ENCODE measurements at places on chromosomes 2 and 18.

DNA sequence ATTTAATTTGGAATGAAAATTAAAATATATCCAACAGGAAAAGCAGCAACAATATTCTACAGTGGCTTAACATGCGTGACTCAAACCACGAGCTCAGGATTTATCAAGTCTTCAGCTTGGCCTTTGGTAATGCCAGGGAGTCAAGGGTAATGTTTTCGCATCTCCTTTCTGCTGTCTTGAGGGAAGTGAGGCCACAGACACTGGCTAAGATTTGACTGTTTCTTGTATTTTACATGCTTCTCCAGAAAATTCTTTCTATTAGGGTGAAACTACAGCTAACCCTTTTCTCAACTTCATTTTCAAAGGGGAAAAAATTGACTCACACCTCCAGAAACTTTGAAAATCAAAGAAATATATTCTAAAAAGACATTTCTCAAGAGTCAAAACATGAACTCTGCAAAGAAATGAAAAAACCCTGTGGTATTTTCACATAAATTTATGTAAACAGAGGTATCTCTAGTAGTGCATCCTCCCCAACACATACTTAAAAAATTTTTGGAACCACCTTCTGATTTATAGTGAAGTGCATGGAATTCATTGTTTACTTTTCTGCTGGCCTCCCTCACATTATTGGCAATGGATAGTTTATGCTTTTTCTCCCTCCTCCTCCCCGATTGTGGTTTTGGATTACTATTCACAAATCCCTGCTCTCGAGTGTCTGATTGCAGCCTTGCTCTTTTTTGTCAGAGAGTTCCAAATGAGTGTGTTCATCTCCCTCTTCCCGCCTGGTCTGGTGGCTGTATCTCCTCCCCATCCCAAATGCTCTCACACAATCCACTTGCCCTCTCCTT, 48.7 kb downstream of the DPP4 start:
- DNase-seq: no peak

DNA sequence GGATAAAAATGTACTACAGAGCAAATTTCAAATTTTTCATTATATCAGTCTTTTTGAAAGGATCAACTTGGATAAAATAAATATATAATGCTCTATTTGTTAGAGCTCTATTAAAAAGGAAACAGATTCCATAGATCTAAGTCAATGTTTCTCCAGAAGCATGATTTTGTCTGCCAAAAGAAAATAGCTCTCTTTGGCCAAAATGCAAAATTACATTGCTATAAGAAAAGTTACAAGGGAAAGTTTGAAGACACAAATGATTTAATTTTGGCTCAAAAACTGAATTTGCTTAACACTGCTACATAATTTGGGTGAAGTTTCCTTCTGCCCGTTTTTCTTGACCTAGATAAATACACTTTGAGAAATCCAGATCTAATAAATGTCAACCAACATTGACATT, 15.7 kb downstream of the C2orf69 start:
- no peak for DNase-seq

- no peak for DNase-seq
Measured at GRCh38 chr2:227052879-227053278, 111.1 kb downstream of the COL4A4 start.

DNA sequence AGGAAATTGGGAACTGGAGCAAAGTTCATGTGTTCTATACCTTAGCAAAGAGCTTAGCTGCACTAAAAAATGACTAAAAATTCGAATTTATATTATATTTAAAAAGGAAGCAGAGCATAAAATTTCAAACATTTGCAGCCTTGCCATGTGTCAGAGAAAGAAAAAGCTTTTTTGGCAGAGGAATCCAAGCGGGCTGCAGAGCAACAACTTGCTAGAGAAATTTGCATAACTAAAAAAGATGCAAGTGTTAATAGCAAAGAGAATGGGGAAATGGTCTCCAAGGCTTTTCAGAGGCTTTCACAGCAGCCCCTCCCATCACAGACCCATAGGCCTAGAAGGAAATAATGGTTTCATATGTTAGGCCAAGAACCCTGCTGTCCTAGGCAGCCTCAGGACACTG, 1315.9 kb downstream of the DSC3 start:
- DNase-seq: no peak

- no peak for DNase-seq
Measured at GRCh38 chr2:211407076-211407475, 850.7 kb downstream of the CPS1 start.

DNA sequence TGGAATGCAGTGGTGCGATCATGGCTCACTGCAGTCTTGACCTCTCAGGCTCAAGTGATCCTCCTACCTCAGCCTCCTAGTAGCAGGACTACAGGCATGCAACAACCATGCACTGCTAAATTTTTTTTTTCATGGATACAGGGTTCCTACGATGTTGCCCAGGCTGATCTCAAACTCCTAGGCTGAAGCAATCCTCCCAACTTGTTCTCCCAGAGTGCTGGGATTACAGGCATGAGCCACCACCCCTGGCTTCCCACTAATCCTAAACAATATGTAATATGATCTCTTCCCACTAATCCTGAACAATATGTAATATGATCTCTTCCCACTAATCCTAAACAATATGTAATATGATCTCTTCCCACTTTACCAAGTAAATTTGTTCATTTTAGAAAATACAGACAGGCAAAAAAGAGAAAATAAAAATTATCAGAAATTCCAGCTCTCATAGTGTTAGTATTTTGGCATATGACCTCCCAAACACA, 33.7 kb upstream of the C18orf32 start:
- no peak for DNase-seq

- no peak for DNase-seq
Measured at GRCh38 chr2:217219164-217219520, 359.3 kb upstream of the TNP1 start.

- DNase-seq: no peak
Measured at GRCh38 chr2:227324642-227324994, 433 bp upstream of the MFF start.

GRCh38 chr2:68917034-68917718, 35.5 kb downstream of the GKN2 start:
- DNase-seq: no peak

GRCh38 chr2:27021253-27022049, 11.3 kb upstream of the TMEM214 start:
- DNase-seq: no peak

DNA sequence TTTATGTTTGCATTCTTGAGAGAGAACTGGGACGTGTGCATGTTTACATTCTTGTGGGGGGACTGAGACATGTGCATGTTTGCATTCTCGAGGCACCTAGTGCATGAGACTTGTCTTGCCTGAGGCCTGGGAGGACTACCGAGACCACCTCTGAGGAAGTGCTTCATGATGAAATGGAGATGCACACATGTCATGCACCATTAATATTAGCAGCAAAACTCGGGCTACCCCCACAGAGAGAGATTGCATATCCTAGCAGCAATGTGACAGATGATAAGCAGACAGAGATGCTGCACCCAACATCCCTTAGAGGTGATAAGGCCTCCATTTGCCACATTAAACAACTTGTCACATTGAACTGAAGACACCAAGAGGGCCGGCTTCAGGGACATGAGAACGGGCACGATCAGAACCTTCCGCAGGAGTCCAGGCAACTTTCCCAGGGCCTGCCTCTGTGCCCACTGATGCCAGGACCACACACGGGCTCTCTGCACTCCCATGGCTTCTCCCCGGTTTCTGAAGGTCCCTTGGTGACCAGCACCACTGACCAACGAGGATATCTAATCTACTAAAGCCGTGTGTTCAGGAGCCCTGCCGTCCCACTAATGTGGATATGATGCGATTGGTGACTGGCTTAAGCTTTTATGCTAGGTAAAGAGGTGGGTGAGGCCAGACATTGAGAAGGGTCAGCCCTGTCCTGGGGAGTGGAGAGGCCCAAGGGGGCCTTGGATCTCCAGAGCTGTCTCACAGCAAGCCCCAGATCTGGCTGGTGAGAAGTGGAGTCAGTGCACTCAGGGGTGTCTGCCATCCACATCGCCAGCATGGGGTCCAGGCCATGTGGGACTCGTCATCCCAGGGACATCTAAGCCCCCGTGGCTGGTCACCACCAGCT, 208.3 kb downstream of the NDUFA10 start:
- DNase-seq: no peak

GRCh38 chr2:164975891-164976290, 20.6 kb upstream of the SLC38A11 start:
- DNase-seq: no peak

- no peak for DNase-seq
Measured at GRCh38 chr2:102063941-102064678, 72.3 kb downstream of the IL1R2 start.

GRCh38 chr2:118224895-118225311, 136.6 kb downstream of the INSIG2 start:
- DNase-seq: no peak

- no peak for DNase-seq
Measured at GRCh38 chr2:10325278-10326145, 22.8 kb downstream of the HPCAL1 start.

DNA sequence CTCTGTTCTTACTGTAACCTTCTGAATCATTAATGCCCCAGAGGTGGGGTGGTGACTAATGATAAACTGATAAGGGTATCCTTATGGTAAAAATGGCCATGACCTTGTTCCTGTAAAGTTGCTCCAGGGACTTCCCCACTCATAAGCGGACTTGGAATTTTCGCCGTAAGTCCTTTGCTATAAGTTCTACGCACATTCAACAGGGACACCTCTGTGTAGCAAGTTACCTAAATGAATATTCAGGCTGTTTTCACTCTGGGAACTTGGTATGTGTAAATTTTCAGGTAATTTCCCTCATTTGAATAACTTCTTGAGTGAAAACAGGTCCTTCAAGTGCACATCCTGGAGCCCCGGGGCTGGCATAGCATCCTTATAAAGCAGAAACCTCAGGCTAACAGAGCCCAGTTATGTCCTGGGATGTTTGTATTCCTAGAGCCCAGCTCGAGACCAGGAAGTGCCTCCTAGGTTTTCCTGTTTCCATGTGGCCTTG, 9.4 kb upstream of the AGFG1 start:
- no peak for DNase-seq

GRCh38 chr2:29305762-29306161, 190.5 kb downstream of the CLIP4 start:
- DNase-seq: no peak
